ENCODE measurements at places on chromosomes 13 and 19.

DNA sequence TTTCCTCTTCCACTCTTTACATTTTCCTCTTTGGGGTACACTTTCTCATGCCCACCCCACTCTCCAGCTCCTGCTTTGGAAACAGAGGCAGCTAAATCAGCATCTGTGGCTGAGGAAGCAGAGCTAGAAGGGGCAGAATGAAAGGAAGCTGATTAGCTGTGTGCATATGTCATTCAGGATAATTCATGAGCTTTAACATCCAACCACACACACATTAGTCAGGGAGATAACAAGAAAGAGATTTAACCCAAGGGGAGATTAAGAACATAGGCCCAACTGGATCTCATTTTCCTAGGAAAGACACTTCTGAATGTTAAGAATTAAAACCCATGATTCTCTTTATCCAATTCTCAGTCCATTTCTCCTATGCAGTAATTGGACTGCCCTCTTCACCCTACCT is 405.5 kb downstream of the TBC1D4 start:
- DNase-seq = no peak

DNA sequence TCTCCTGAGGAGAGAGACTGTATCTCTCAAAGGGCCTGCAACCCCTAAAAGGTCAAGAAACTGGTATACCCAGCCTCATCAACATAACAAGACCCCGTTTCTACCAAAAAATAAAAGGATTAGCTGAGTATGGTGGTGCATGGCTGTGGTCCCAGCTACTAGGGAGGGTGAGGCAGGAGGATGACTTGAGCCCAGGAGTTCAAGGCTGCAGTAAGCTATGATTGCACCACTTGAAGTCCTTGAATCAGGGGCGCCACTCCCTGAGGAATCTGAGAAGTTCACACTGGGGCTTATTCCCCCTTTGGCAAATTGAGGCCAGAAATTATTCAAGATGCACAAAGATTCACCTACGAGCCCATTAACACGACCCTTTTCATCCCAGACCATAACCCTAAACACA is 83.0 kb downstream of the TSHZ3 start:
- no peak for DNase-seq

GRCh38 chr13:24166561-24166960 is 6.0 kb downstream of the SPATA13 start:
- no peak for DNase-seq

GRCh38 chr13:60407095-60407494 is 10.1 kb downstream of the TDRD3 start:
- no peak for DNase-seq

- DNase-seq = no peak
These were observed 8.9 kb upstream of the RSPH6A start for GRCh38 chr19:45824041-45824471.

DNA sequence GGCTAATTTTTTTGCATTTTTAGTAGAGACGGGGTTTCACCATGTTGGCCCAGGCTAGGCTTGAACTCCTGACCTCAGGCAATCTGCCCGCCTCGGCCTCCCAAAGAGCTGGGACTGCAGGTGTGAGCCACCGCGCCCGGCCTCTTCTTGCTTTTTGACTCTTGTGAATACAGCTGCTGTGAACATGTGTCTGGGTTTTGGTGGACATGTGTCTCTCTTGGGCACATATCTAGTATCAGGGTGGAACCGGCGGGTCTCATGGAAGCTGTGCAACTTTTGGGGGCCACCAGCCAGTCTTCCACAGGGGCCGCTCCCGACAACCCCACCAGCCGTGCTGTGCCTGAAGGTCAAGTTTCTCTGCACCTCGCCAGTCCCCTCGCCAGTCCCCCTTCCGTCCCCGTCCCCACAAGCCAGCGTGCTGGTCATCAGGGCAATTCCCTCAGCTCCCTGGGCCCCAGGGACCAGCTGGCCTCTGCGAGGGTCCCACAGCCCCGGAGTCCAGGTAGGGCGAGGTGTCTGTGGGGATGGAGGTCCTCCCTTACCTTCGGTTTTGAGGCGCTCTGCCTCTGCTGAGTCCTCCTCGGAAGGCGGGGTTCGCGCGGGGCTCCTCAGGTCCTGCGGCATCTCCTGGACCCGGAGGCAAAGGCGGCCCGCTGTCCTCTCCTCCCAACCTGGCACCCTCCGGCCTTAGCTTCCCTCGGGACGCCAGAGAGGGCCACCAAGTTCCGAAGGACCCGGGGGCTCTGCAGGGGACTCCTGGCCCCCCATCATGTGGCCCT is 16.3 kb downstream of the SGTA start:
- no peak for DNase-seq

- DNase-seq = no peak
These were observed 121.7 kb upstream of the TSHZ3 start for GRCh38 chr19:31470952-31471351.

DNA sequence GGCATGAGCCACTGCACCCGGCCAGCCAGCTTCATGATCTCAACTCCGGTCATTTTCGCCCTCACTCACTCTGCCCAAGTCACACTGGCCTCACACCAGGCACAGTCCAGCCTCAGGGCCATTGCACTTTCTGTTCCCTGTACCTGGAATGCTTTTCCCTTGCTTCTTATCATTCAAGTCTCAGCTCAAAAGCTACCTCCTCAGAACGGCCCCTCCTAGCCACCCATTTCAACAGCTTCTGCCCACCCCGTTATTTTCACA is 2.5 kb upstream of the TLE2 start:
- no peak for DNase-seq

DNA sequence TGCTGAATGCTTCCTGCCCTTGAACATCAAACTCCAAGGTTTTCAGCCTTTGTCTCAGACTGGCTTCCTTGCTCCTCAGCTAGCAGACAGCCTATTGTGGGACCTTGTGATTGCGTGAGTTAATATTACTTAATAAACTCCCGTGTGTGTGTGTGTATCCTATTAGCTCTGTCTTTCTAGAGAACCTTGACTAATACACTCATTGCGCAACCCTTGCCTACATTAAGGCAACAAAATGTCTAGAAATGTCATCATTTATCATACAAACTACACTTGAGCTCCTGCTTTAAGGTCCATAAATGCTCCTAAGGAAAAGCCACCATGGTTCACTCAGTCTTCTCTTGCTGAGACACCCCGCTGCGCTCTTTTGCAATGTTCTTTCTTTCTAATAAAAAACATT is 2861.0 kb downstream of the PCDH9 start:
- DNase-seq = no peak

- no peak for DNase-seq
These were observed 13.5 kb upstream of the TLE5 start for GRCh38 chr19:3075605-3076431.

- no peak for DNase-seq
These were observed 25.2 kb downstream of the ZNRF4 start for GRCh38 chr19:5480427-5480836.

DNA sequence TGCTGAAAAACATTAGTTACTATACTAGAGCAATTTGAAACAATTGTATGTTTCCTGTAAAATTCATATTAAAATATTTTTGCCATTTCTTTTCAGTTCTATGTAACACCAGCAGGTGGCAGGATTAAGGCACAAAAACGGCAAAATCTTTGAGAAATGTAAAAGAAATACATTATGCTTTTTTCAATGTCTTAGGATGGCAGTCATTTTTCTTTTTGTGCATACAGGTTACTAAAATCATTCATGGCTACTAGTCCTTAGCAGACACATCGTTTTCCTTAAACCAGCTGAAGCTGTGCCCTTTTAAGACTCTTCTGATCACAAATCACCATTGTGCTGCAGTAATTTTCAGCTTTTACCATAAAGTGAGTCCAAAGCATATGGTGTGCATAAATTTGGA is 800.7 kb upstream of the SLITRK5 start:
- no peak for DNase-seq

Data from hypothalamus (tissue), 51 donors.